ENCODE measurements at places on chromosomes 3 and 15.
A peak's percentile ranks its signal among the peaks of the same experiment; 100 is the strongest.

DNA sequence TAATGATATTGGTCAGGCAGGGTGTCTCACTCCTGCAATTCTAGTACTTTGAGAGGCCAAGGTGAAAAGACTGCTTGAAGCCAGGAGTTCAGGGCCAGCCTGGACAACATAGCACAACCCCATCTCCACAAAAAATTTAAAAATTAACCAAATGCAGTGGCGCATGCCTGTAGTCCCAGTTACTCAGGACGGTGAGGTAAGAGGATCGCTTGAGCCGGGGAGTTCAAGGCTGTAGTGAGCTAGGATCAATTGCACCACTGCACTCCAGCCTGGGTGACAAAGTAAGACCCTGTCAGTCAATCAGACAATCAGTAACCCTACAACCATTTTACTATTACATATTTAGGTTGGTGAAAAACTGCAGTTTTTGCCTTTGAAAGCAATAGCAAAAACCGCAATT lies 43.0 kb downstream of the RBM15B start:
- DNase-seq: no peak

DNA sequence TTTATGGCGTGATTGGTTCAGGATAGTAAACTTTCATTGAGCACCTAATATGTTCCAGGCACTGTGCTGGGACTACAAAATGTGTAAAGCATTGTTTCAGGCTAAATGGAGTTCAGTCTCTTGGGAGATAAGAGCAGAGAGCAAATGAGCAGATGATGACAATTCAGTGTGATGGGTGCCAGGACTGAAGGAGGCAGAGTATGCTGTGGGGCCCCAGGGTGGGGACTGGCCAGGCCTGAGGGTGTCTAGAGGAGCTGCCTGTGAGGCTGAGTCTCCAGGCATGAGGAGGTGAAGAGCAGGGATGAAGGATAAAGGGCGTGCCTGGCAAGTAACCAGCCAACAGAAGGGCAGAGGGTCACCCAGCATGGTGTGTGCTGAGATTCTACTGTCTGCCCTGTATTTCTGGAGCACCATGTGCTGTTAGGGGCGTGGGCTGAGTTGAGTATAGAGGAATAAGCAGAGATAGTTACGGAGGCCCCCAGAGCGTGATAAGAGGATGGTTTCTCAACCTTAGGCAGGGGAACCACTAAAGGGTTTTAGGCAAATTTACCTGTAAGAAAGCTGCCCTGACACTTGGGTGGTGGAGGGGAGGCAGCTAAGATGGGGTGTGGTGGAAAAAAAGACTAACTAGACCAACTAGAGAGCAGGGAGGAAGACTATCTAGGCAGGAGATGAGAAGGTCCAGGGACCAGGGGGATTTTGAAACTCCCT lies 38.5 kb downstream of the EPHB1 start:
- no peak for DNase-seq

- DNase-seq: peak; percentile 29
These were observed 274.2 kb downstream of the LRTM1 start for GRCh38 chr3:54653456-54654195.

DNA sequence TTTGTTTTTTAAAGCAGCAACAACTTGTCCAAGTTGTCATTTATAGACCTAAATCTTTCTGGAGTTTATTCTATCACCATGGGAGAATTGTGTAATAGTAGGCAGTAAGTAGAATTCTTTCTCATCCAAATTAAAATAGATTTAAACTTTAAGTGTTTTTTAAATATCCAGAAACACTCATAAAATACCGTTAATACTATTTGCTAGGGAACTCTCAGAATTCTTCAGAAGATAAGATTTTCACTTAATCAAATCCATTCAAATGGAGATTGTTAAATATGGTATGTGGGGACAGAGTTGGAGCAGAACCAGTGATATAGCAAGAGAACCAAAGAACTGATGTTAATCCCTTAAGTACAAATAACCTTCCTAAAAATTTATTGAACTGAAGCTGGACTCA lies 71.0 kb downstream of the ARIH1 start:
- DNase-seq: no peak

DNA sequence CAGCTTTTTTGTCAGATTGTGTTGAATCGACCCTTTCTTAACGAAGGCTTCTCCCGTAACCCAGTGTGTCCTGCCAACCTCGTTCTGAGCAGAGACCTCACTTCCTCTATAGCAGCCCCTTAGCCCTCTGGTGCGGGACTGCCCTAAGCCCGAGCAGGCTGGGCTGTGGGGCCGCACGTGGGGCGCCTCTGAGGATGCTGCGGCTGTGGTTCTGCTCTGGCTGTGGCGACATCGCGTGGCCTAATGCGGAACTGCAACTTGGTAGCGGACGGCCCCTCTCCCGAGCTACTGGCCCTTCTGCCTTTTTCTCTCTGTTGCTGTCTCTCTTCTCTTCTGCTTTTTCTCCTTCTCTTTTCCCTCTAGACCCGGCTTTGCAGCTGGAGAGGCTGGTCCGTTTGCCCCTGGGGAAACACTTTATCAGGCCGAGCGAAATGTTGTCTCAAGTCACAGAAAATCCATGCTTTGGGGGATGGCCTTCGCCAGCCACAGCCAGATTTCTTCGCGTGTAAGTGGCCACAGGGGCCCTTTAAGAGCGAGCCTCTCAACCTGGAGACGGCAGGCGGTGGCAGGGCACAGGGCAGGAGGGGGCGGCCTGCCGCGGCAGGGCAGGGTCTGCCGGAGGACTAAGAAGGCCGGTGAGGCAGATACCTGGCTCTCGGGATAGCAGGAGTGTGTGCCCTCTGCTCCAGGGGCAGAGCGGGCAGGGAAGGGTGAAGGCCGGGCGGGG lies 19.4 kb upstream of the KIF23 start:
- peak; percentile 69 for DNase-seq

- DNase-seq: no peak
These were observed 136.0 kb downstream of the UACA start for GRCh38 chr15:70627322-70627721.

DNA sequence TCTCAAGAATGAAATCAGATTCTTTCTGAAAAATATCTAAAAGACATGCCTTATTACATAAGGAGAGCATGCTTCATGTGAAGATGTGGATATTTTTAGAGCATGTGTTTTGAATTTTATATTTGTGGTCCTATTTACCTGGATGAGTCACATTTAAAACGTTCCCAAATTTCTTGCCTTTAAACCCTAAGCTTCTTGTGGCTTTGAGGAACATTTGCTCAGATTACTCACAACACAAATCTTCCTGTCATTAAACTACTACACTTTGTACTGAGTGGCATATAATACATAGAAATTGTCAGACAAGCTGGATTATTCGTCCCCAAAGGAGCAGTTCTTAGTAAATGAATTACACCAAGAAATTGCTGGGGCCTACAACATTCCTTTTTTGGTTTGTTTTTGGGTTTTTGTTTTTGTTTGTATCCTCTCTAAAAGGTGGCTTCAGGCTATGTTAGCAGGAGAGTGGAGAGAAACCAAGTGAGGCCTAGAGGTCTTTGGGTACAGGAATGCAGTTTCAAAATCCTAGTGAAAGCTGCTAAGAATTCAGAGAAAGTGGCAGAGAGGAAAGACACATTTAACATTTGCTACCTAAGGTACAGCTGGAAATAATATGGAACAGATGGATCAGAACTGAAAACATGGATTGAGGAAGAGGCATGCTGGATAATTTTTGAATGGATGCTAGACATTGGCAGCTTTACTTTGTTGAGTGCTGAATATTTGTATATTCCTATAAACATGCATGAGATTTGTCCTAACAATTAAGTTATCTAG lies 128.1 kb downstream of the RPL22L1 start:
- no peak for DNase-seq

GRCh38 chr3:172543884-172544283 lies 20.7 kb upstream of the TNFSF10 start:
- DNase-seq: no peak

DNA sequence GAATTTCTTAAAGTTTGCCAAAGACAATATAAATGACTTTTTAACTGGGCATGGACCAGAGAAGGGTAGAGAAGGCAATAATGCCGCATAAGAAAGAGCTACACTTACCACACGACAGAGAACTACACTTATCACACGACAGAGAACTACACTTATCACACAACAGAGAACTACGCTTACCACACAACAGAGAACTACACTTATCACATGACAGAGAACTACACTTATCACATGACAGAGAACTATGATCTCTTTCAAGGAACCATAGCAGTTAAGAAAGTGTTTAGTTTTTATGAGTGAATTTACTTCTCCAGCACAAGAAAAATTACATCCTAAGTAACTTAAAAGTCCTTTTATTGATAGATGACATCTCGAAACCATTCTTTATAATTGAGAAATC lies 32.0 kb downstream of the DCUN1D1 start:
- no peak for DNase-seq

GRCh38 chr15:68349151-68349550 lies 71.6 kb downstream of the FEM1B start:
- peak; percentile 80 for DNase-seq

DNA sequence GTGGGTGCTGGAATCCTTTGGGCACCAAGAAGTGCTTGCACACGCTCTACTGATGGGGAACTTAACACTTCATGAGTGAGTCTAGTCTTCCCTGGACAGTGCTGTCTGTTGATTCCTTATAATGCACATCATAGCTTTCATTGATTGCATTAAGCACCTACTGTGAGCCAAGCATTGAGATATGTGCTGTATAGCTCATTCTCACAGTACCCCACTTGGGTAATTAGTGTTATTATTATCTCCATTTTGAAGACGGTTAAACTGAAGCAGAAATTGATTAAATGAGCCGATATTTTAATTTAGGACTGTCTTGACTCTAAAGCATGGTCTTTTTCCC lies 504 bp upstream of the PDHB start:
- no peak for DNase-seq

- no peak for DNase-seq
These were observed 59.8 kb downstream of the SNX4 start for GRCh38 chr3:125460233-125460632.

- no peak for DNase-seq
These were observed 23.8 kb downstream of the CYFIP1 start for GRCh38 chr15:22956257-22956977.

DNA sequence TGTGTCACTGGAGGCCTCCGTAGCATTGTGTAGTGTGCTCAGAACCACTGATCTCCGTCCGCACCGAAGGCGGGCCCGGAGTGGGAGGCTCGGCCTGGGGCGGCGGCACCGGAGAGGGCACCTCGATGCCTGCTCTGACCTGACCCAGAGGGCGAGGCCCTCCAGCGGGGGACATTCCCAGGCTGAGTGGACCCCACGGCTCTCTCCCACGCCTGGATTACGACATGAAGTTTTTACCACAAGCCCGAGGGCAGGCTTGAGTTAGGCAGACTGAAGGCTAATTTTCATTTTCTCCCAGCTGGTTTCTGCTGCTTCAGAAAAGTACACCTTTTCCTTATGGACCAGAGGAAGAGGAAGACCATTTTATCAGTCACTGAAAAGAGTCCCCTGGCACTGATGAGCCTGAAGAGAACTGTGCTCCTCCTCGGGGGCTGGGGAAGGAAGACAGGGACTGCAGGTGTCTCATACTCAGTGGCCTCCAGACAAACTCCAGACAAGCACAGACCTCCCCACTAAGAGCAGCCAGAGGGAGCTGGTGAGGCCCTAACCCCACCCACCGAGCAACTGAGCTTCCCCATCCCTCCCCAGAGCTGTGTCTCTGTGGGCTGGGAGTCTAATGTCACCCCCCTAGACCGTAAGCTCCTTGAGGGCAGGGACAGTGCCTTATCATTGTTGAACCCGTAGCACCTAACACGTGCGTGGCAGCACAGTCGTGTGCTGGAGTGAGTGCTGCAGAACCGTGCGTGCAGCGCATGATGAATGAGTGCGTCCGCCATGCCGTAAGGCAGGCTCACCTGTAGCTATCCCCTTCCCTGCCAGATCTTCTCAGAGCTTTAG lies 74.5 kb upstream of the BLM start:
- no peak for DNase-seq

GRCh38 chr3:58176827-58177489 lies 33.8 kb downstream of the DNASE1L3 start:
- no peak for DNase-seq

GRCh38 chr3:28050885-28051284 lies 190.5 kb upstream of the CMC1 start:
- peak; percentile 41 for DNase-seq

GRCh38 chr3:197960694-197961581 lies 921 bp downstream of the LMLN start:
- peak; percentile 58 for DNase-seq

DNA sequence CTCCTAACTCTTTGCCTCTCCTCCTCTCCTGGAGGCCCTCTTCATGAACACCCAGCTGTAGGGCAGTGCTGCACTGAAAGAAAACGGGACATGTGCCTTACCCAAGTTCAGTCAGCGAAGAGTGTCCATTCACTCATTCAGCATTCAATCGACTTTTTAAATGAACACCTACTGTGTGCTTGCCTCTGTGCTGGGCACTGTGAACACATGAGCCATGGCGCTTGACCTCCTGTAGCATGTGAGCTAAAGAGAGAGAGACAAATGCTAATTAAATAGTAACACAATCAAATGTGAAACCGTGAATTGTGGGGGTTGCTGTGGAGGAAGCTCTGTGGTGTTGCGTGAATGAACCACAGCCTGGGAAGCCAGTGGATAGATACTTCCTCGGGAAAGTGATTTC lies 43.4 kb downstream of the ST6GAL1 start:
- no peak for DNase-seq

DNA sequence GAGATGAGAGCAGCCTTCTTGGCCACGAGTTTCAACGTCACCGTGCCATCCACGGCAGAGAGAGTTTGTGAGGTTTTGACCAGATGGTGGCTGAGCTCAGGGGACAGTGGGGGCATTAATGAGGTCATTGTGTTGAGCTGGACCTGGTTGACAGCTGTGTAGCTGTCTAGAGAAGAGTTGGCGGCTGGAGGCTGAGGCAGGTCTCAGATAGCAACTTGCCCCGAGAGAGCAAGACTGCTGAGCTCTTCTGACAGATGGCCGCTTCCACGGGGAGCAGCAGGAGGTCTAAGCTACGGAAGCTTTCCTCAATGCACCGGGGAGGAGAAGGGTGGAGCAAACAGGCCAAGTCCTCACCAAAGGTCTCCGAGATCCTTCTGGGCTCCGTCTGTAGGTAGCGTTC lies 44.8 kb upstream of the EIF5A2 start:
- no peak for DNase-seq

- peak; percentile 64 for DNase-seq
These were observed 289.9 kb downstream of the SATB1 start for GRCh38 chr3:18135060-18135814.

DNA sequence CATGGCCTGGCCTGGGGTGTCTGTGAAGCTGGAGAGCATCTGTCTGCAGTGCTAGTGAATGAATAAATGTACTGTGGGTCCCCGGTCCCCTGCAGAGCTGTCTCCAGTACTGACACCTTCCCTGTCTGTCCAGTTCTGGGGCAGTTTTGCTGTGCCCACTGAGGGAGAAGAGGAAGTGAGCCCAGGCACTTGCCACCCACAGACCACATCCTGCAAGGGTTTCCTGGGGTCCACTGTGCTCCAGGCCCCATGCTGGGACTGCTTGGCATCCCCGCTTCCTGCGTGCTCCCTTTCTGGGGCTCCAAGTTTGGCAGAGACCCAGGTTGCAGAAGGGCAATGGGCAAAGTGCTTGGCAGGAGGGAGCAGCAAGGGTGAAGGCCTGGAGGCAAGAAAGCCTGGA lies 4.9 kb upstream of the SLC6A6 start:
- no peak for DNase-seq

DNA sequence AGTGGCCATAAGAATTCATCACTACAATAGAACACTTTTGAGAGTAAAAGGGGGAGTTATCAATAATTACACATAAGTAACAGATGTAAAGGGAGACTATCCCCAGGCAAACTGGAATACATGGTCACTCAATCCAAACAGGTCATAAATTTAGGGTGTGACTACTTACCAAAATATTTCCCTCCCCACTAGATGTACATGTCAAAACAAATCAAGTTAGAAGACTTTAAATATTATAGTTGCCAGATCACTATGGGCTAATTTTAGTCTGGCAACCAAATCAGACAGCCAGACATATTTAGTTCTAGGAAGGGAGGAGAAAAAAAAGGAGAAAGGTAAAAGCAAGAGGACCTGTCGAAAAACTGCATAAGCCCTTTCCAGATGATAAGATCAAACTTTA lies 23.1 kb downstream of the SLC24A5 start:
- DNase-seq: peak; percentile 56
